Progenitor cell of endocrine pancreas (in vitro differentiated cells): ENCODE measurements at places on chromosomes 6 and 20.

DNA sequence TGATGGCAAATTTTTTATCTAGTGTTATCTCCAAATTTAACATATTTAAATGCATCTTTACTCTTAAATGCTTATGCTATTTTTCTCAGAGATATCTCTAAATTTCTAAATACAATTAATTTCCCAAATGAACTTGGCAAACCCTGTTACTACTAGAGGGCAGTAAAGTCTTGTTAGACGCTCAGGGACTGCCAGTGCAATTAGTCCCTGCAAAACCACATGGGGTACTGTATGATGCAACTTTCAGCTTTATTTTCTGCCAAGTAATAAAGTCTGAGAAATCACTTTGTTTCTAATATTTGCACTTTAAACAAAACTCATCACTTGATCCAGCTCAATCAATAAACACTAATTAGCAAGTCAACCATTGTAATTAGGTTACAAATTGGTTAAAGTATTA lies 76.0 kb upstream of the ADGRB3 start:
- no peaks in the 10 kb centered on the region for H3K27me3 ChIP-seq
- H3K4me1 ChIP-seq, result no peaks in the 10 kb centered on the region
- H3K4me3 ChIP-seq, result no peak overlapping the region
- no peak for DNase-seq
- H3K27ac ChIP-seq, result no peak overlapping the region

DNA sequence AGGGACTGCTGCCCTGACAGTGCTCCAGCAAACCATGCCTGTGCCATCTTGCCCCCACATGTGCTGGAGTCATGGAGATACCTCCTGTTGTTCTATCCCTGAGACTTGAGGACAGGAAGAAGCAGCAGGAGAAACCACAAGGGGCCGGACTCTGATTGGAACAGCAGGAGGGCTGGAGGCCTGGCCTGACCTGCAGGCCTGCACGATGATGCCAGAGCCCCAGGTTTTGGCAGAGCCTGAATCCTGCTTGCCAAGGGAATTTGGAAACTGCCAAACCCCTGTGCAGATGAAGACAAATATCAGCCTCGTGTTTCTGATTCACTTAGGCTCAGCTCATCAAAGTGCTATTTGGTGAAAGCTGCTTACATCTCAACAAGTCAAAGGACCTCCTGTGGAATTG lies 177.6 kb downstream of the MAFB start:
- no peak overlapping the region for H3K27ac ChIP-seq
- H3K27me3 ChIP-seq, result peaks cover 37% of the 10 kb centered on the region

DNA sequence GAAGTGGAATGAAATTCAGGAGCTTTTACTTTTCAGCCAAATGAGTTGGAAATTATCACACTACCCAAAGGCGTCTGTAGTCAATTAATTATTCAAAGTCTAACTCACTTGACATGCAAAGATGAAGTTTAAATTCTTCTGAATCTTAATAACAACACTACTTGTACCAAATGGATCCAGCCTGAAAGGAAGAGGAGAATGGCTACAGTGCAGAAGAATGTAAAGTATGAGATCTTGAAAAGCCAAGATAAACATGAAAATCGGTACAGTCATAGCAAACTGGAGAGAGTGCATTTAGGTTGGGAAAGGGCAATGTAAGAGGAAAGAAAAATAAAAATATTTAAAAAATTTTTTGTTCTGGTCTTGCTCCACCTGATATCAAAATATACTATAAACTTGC lies 195.5 kb downstream of the SIM1 start:
- H3K27me3 ChIP-seq, result no peaks in the 10 kb centered on the region
- no peak overlapping the region for H3K27ac ChIP-seq
- no peak overlapping the region for H3K4me3 ChIP-seq
- no peak for DNase-seq

GRCh38 chr6:108677894-108678293 lies 117.2 kb downstream of the FOXO3 start:
- peaks cover 9% of the 10 kb centered on the region for H3K36me3 ChIP-seq
- peaks cover 53% of the 10 kb centered on the region for H3K4me1 ChIP-seq

DNA sequence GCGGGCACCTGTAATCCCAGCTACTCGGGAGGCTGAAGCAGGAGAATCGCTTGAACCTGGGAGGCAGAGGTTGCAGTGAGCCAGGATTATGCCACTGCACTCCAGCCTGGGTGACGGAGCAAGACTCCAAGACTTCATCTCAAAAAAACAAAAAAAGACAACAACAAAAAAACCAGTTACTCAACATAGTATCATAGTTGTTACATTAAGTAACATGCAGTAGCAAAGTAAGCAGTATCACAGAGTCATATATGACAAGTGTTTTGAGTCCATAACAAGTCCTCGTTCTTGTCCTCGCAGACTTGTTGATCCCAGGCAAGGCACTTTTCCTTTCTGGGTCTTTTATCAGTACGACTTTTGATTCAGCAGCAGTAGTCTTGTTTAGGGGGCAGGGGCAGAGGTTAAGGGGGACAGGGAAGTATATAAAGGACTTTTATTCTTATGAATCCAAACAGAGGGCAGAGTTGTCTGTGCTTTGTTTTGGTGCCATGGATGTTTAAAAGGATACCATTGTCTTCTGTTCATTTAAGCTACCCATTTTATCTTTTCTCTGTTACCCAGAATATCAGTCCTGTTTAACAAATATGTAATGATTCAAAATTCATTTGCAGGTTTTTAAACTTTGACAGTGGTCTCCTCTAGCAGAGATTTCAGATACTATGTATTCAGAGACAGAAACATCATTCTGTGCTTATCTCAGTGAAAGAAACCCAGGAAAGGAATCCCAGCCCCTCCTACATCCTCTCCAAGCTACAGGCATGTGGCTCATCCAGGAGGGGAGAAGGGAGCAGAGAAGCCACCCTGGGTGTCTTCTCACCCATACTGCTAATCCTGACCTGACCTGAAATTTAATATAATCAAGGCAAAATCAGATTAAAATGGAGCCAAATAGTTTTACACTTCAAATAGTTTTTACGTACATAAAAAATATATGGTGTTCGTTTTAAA lies 137.9 kb upstream of the EDN1 start:
- DNase-seq, result no peak
- H3K27me3 ChIP-seq, result no peaks in the 10 kb centered on the region
- H3K4me1 ChIP-seq, result peaks cover 3% of the 10 kb centered on the region
- H3K27ac ChIP-seq, result no peak overlapping the region

DNA sequence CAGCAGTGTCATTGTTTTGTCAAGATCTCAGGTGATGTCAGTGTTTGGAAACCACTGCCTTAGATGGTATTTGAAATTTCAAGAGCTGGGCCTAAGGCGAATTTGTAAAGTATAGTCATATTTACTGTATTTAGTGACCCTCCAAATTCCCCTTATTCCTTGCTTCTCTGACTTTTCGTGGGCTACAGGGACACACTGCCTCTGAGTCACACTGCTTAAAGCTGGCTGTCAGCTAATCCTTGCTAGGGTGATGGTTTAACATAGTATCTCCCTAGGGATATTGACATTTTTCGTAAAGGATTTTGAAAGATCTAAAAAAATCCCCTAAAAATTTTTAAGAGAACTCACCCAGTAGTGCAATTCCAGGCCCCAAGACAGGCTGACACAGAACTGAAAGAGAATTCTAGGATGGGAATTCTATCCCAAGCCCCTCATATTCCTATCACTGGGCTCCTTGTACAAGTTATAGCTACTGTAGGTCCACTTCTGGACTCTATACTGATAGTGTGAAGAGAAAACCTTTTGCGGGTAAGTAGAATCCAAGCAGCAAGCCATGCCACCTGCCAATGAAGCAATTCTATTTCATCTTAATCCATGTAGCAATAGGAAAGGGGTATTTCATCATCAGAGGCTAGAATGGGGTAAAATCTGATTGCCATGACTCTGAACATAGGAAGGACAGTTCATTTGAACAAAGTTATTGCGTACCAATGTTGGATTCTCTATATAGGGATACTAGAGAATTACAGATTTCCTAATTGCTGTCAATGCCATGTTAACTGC lies 4.3 kb downstream of the BMP6 start:
- H3K4me3 ChIP-seq, result no peak overlapping the region
- H3K4me1 ChIP-seq, result peaks cover 14% of the 10 kb centered on the region
- peaks cover 68% of the 10 kb centered on the region for H3K27me3 ChIP-seq
- no peak for DNase-seq

DNA sequence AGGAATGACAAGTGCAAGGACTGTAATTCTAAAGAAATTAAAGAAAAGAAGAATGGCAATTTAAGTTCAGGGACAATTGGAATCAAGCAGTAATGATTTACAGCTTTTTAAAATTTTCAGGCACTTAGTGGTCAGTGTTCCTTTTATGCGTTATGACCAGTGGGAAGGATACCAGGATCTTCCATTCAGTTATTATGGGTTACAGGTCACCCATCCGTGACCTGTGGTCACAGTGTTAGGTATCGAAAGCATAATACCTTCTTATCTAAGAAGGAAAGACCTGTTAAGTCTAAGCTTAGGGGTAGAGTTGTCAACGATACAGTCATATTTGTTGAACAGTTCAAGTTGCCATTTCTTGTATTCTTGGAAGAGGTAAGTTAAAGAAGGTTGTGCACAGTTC lies 253.8 kb downstream of the LAMA2 start:
- no peak for DNase-seq
- no peaks in the 10 kb centered on the region for H3K36me3 ChIP-seq
- H3K27me3 ChIP-seq, result peaks cover 2% of the 10 kb centered on the region
- H3K4me1 ChIP-seq, result no peaks in the 10 kb centered on the region
- no peak overlapping the region for H3K4me3 ChIP-seq

GRCh38 chr6:148463671-148464070 lies 121.0 kb downstream of the SASH1 start:
- H3K27me3 ChIP-seq, result no peaks in the 10 kb centered on the region
- H3K36me3 ChIP-seq, result no peaks in the 10 kb centered on the region
- DNase-seq, result no peak
- H3K4me3 ChIP-seq, result no peak overlapping the region
- peaks cover 19% of the 10 kb centered on the region for H3K4me1 ChIP-seq

DNA sequence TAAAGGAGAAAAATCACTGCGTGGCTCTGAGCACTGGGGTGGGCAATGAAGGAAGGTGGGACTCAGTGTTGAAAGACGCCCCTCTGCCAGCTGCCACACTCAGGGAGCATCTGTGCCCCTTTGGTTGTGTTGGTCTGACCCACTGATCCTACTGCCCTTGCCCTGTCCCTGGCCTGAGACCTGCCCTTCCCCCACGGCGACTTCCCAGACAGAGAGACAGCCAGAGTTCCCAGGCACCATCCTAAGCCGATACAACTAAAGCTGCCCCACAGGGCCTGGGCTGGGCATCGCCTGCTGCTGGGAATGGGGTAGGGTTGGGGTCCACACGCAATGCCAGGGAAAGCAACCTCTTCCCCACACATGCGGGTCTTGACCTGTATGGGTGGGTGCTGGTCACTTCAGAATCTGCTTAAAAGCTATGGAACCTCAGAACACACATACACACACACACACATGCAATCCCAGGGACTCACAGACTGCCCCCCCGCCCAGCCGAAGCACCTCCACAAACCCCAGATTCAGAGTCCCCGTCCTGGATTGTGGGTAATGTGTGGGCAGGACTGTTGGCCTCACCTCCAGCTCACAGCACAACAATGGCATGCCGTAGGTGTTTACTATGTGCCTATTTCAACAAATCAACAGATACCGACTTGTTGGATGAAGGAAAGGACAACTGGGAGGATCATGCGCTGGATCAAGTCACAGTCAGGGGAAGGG lies 10.9 kb upstream of the SPDEF start:
- H3K36me3 ChIP-seq, result no peaks in the 10 kb centered on the region
- peaks cover 14% of the 10 kb centered on the region for H3K4me1 ChIP-seq
- no peak for DNase-seq
- H3K4me3 ChIP-seq, result no peak overlapping the region

- no peak overlapping the region for H3K4me3 ChIP-seq
- DNase-seq, result no peak
- H3K36me3 ChIP-seq, result peaks cover 7% of the 10 kb centered on the region
Measured at GRCh38 chr6:5135788-5136376, 50.7 kb downstream of the PPP1R3G start.

- no peaks in the 10 kb centered on the region for H3K27me3 ChIP-seq
- no peak overlapping the region for H3K27ac ChIP-seq
- H3K36me3 ChIP-seq, result no peaks in the 10 kb centered on the region
Measured at GRCh38 chr20:44457016-44457415, 18.7 kb upstream of the TTPAL start.

DNA sequence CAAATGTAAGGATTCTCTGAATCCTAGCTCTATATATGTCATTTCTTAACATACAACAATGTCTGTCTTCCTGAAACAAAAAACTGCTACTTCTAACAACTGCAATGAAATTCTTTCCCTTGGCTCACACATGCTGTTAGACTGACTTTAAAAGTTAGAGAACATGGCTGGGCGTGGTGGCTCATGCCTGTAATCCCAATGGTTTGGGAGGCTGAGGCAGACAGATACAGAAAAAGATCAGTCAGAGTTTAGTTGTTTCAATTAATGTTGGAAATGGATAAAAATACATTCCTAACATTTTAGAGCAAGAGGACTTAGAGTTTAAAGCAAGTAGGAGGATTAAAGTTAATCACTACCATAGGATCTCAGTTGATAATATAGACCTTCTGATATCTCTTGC lies 28.7 kb upstream of the KIAA1586 start:
- no peak for DNase-seq
- no peaks in the 10 kb centered on the region for H3K4me1 ChIP-seq
- H3K36me3 ChIP-seq, result no peaks in the 10 kb centered on the region
- H3K4me3 ChIP-seq, result no peak overlapping the region
- H3K27ac ChIP-seq, result no peak overlapping the region

DNA sequence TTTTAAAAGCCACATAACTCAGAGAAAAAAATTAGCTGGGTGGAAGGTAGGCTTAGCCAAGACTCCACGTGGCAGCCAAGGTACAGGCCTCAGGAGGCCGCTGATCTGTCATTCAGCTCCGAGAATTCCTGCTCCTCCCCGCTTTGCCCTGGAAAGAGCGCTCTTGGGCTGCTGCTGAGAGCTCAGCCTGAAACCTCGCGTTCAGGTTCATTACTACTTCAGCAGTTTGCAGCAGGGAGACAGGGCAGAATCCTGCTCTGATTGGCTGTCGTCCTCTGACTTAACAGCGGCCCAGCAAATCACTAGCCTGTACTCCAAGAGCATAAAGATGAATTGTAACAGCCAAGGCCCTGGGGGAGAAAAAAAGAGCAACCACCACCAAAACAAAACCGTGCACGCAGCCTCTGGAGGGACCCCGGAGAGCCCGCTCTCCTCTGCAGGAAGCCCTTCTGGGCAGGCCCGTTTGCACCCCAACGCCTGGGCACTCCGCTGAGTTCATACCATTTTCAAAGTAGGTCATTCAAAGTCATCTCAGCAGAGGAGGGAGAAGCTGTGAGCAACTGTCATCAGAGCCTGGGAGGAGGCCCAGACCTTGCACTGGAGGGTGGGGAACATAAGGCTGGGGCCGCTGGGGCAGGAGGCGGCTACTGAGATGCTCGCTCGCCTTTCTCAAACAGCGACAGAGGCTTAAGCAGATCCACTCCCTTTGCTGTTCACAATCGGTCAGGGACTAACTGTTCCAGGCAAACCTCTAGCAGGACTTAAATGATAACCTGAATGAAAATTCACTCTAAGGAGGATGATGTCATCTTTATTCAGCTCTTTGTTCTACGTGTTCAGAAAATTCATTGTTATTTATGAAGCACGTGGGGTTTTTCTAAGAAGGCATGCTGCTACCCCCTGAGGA lies 42.3 kb upstream of the ATXN1 start:
- no peaks in the 10 kb centered on the region for H3K36me3 ChIP-seq
- peak overlapping the region; percentile 54 for H3K4me3 ChIP-seq
- peaks cover 11% of the 10 kb centered on the region for H3K27me3 ChIP-seq
- DNase-seq, result peak; percentile 29

GRCh38 chr6:117267766-117268534 lies 2.6 kb downstream of the VGLL2 start:
- H3K27me3 ChIP-seq, result peaks cover 90% of the 10 kb centered on the region
- H3K4me1 ChIP-seq, result peaks cover 5% of the 10 kb centered on the region
- no peak overlapping the region for H3K4me3 ChIP-seq
- DNase-seq, result no peak
- no peak overlapping the region for H3K27ac ChIP-seq
